ENCODE measurements at places on chromosomes 3 and 15. TPM values are rescaled to one million over a fixed set of nuclear protein-coding genes. Genes with fewer than 3 reads are reported as not detected.

The TXNRD3 gene
- total RNA-seq = 22.5 TPM

DNA sequence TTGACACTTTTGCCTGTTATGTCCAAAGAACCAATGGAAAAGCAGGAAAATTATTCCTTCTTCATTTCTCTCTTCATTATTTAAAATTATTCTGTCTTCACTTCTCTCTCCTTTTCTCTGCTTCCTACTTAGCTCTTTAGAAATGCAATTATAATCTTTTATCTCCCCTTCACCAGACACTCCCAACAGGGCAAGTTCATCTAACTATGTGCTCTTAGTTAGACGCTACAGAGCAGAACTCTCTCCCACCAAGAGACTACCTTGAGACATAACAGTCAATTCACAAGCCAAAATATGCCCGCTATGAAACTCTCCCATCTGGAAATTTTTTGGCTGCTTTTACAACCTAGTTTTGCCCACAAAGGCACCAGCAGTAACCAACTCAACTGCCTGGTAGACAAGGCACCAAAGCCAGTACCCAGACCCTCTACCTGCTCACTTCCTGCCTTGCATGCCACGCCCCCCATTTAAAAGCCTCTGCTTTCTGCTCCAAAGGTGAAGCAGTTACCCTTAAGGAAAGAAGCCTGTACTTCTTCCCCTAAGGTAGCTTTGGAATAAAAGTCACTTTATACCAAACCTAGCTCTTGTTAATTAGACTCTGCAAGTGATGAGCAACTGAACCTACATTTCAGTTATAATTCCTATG lies 28.1 kb downstream of the CCRL2 start:
- no peak overlapping the region for H3K27ac ChIP-seq
- H3K4me1 ChIP-seq = peaks cover 43% of the 10 kb centered on the region
- peaks cover 12% of the 10 kb centered on the region for H3K36me3 ChIP-seq

DNA sequence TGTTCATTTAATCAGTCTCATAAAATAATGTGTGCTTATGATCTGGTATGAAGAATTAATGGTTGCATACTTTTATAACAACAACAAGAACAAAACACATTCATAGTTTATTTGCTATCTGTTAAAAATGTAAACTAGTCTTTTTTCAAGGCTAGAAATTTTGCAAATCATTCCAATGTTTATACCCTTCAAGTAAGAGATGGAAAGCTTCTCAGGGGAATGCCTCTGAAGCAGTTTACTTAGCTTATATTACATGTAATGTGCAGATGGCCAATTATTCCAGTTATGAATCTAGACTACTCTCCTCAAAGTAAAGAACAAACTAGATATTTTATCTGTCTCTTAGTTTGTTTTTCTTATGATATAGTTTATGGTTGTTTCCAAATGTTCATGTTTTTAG lies 575.4 kb downstream of the NAALADL2 start:
- H3K4me1 ChIP-seq = no peaks in the 10 kb centered on the region
- DNase-seq = no peak
- H3K27me3 ChIP-seq = no peaks in the 10 kb centered on the region
- H3K27ac ChIP-seq = no peak overlapping the region
- no peak overlapping the region for H3K4me3 ChIP-seq
- no peaks in the 10 kb centered on the region for H3K36me3 ChIP-seq

The FAM219B gene
- 41.8 TPM for total RNA-seq

GRCh38 chr3:25567388-25567787 lies 97.3 kb downstream of the TOP2B start:
- no peak for DNase-seq
- H3K27me3 ChIP-seq = no peaks in the 10 kb centered on the region
- no peaks in the 10 kb centered on the region for H3K4me1 ChIP-seq
- H3K36me3 ChIP-seq = no peaks in the 10 kb centered on the region

- H3K4me3 ChIP-seq = no peak overlapping the region
- no peaks in the 10 kb centered on the region for H3K27me3 ChIP-seq
- peak; percentile 95 for DNase-seq
- peaks cover 71% of the 10 kb centered on the region for H3K4me1 ChIP-seq
These were observed 28.4 kb downstream of the CCDC12 start for GRCh38 chr3:46947981-46948791.
